ENCODE measurements at places on chromosomes 1 and 21.

DNA sequence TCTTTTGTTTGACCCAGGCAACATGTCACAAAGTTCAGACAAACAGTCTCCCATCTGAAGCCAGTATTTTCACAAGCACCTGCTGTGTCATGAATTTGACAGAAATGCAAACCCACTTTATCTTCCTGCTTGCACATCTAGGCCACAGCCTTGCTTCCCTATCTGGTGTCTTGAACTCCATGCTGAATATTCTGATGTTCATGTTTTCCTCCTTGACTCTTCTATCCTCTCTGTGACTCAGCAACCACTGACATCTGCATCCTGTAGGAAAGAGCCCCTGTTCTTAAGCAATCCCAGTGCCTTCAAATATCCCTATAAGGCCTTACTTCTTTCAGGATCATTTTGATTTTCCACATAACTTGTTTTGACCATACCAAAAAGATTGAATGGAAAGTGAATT is 6.5 kb downstream of the CD55 start:
- DNase-seq, result no peak

GRCh38 chr21:18655931-18656330 is 252.3 kb upstream of the TMPRSS15 start:
- no peak for DNase-seq

- no peak for DNase-seq
Measured at GRCh38 chr1:4447778-4448420, 206.5 kb upstream of the AJAP1 start.

DNA sequence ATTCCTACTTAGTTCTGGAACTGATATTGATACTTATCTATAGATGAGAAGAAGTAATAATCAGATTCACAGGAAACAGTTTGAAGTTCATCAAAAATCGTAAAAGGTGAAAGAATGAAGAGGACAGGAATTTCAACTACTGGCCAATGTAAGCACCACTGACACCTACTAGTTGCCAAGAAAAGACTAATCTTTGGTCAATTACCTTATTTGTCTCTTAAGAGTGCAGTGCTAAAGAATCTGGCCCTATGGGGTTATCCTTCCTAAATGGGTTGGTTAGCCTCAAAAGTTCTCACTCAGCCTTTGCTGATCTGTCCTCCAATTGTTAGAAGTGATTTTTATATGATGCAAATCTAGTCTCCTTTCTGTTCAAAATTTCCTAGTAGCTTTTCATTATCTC is 29.5 kb downstream of the ADSS2 start:
- no peak for DNase-seq

- no peak for DNase-seq
Measured at GRCh38 chr21:35095859-35096291, 46.8 kb upstream of the RUNX1 start.

- no peak for DNase-seq
Measured at GRCh38 chr1:112722601-112723510, 7.7 kb upstream of the PPM1J start.

- DNase-seq, result no peak
Measured at GRCh38 chr1:10958614-10959013, 53.8 kb upstream of the TARDBP start.

DNA sequence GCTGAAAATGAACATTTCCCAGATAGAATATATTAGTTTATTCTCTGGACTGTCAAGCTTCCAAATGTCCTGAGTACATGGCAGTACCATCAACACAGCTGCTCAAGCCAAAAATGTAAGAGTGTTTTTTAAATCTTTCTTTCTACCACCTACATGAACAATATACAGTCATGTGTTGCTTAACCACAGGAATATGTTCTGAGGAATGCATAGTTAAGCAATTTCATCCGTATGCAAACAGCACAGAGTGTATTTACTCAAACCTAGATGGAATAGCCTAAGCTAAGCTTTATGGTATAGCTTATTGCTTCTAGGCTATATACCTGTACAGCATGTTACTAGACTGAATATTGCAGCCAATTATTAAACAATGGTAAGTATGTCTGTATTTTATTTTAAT is 561.9 kb upstream of the ADGRL4 start:
- no peak for DNase-seq

GRCh38 chr1:156586323-156586722 is 5.3 kb upstream of the NAXE start:
- DNase-seq, result no peak

DNA sequence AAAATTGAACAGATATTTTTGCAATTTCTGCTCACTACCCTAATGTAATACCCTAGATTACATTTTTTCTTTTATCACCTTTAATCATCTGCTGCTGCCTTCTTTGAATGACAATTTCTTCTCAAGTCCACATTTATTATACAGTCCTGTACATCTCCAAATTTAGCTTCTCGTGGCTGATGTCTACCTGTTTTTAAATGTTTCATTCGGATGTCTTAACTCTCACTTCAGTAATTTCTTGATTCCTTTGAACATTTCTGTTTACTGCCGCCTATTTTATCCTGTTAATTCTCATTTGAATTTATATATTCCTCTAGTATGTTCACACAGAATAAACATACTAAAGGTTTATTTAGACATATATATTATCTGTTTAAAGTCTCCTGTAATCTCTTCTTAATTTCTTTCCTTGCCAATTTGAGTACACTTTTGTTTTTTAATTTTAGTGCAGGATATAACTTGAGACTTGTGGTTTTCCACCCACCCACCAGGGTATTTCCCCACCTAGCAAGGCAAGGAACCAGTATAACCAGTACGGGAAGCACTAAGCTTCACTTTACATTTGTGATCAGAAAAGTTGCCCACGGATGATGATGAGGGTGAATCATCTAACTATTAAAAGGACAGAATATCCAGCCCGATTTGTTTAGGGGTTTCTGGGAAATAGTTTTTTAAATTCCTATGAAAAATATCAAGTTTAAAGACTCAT is 12.7 kb downstream of the INSL5 start:
- no peak for DNase-seq

DNA sequence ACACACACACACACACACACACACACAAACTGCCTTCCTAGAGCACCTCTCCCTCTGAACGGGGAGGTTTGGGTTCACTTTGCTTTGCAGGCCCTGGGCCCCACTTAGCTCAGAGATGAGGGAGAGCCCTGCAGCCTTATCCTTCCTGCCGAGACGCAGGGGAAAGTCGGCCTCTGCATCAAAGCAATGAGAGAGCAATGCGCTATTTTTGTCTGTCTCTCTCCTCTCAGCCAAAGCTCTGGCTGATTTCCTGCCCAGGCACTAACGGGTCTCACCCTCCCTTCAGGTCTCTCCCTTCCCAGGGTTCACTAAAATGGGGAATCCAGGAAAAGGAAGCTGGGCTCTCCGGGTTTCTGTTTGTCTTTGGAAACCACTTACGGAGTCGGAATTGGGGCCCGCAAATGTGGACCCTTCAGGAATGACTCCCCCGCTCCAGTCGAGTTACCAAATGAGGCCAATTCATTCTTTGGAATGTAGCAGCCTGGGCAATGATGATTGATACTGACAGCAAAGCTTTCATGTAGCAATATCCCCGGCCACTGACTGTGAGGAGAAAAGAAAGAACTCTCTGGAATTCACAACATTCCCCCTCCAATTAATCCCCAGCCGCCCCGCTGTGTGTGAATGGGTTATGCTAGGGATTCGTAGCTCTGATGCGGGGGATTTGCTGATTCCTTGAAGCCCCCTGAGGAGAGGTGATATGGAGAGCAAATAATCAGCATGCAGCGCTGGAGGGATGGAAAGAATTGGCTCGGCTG is 61.5 kb upstream of the WLS start:
- no peak for DNase-seq

DNA sequence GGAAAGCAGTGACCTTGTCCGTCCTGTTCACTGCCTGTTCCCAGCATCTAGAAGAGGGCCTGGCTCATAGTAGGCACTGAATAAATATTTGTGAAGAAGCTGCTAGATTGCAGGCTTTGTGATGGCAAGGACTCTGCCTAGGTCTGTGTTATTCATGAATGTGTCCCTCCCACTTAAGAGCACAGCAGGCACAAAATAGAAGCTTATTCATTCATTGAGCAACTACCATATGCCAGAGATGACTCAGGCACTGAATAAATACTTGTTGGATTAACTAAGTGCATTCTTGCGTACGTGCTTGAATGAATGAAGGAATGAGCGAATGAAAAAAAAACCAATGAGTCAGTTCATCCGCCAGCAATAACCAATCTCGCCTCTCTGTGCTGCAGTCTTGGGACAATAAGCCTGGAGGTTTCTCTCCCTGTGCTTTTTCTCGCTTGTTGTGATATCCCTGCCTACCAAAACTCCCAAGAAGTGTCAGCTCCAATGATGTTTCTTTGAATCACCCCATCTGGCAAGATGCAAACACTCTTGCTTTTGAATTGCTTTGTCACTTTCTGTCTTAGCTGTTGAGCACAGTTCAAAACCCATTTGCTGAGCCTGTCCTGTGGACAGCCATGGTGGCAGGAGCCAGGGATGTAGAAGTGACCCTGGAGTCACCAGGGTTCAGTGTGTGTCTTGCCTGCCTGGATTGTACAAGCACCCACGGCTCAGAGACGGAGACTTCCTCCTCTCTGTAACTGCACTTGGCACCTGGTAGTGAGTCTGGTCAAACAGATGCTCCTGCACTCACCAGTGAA is 143.9 kb downstream of the KAZN start:
- no peak for DNase-seq

DNA sequence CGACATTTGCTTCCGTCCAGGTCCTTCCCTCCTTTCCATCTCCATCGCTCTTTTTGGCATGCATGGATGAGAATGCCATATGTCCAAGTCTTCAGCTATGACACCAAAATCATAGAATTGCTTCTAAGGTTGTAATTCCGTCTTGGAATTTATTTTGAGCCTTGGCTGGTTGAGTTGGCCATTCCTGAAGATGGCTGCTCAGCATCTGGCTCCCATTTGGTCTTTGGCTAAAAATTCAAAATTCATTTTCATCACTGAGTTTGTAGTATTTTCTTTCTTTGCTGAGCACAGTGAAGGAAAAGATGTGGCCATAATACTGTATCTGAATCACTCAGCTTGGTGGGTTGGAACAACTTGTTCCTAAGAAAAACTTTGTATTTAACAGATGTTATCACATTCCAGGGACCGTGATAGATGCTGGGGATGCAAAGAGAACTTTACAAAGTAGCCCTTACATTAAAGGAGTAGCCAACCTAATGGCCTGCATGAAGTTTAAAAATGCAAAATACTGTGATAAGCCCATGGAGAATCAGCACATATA is 15.6 kb downstream of the JUN start:
- no peak for DNase-seq

GRCh38 chr1:200938955-200939354 is 44.3 kb downstream of the INAVA start:
- DNase-seq, result no peak

DNA sequence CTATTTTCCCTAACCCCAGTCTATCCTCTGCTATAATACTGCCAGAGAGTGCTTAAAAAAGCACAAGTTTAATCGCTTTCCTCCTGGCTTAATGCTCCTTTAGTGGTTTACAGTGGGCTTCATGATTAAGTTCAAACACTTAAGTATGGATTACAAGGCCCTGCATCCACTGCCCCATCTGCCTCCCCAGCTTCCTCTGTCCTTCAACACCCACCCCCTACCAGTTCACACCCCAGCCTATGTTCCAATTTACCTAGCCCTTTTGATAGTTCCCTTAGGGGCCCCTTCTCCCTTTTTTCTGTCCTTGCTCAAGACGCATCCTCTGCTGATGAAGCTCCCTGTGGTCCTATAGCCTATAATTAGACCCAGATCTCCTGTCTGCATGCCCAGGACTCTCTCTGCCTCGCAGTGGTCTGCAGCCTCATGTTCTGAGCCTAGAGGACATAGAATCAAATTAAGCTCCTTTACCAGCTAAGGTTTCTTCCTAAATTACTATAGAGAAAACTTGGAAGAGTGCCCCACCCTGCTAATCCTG is 212.5 kb downstream of the FGGY start:
- DNase-seq, result no peak

DNA sequence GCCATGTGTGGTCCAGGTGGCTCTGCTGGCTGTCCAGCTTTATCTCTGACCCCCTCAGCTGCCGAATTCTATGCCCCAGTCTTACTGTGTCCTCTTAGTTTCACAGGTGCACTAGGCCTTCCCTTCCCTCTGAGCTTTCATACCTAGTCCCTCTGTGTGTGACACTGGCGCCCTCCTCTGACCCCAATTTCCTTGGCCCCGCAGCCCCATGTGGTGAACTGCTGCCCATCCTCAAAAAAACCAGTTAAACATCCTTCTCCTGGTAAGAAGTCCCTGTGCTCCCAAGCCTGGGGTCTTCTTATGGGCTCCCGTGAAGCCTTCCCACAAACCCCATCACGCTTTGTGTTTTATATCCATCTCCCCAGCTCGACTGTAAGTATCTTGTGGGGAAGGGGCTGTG is 93.9 kb upstream of the TSPAN2 start:
- DNase-seq, result no peak

DNA sequence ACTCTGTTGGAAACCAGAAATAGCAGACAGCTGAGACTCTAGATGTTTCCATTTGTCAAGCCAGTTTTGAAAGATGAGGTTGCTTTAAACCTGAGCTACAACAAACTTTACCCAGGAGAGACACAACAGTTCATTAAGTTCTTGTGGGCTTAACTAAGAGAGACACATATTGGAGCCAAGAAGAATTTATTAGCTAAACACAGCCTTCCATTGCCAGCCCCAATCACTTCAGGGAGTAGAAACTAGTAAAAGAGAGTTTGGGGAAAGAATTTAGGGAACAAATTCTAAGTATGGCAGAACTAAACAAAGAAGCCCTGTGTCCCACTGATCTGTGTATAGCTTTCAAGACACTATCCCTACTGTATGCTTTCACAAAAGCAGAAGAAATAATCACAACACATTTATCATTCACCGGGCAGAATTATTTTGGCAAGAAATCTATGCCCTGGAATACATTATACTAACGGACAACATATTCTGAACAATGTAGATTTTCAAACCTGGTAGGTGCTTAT is 87.3 kb upstream of the KAZN start:
- DNase-seq, result no peak

DNA sequence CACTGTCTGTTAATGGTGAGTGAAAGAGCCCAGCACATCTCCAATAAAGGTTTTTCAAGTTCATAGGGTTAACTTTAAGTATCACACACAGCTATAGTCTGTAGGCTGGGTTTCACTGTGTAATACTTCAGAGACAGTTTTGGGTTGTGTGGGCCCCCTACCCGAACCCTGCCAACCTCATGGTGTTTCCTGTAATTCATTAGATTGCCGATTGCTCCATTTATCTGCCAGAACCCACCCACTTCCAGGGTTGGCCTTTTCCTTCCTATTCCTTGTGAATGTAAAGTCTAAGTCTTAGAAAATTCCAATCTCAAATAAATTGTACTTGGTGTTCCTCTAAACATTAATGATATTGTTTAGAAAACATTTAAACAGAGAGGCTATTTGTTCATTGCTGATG is 43.6 kb downstream of the CTTNBP2NL start:
- no peak for DNase-seq

DNA sequence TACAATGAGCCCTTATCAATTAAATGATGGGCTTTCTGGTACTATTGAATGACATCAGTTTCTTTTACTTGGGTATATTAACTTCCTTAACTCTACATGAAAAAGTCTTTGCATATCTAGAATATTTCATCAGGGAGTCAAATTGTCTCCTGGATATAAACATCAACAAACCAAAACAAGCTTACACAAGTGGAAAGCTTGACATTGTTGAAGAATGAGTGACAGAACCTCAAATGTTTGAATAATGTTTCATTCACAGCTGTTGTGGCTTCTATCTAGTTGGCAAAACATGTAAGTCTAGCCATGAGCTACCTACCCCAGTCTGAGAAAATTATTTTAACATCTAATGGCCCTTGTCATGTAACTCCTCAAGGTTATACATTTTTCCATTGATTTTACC is 604.8 kb upstream of the ADAMTS5 start:
- DNase-seq, result no peak

Measured in activated CD8-positive, alpha-beta memory T cell treated with anti-CD3 and anti-CD28 coated beads for 1 hour (primary cell).